ENCODE measurements at places on chromosomes 16 and 17.

DNA sequence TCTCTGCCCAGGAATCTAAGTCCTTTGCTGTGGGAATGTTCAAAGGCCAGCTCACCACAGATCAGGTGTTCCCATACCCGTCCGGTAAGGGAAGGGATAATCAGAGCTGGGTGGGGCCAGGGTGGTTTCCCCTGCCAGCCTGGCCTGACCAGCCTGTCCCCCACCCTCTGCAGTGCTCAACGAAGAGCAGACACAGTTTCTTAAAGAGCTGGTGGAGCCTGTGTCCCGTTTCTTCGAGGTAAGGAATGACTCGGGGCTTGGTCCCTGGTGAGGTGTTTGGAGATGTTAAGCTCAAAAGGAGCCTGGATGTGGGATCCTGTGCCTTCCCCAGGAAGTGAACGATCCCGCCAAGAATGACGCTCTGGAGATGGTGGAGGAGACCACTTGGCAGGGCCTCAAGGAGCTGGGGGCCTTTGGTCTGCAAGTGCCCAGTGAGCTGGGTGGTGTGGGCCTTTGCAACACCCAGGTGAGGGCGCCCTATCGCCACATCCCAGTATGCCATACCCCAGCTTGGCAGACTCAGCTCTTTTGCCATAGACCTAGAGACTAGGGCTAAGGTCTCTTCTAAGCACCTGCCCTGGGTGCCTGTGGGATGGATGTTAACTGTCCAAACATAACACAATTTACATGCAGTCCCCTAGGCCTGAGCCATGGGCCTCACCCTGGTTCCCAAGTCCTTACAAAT, 997 bp downstream of the ACADVL start:
- peak; percentile 42 for DNase-seq

- no peak for DNase-seq
Measured at GRCh38 chr17:2957631-2958286, 105.6 kb downstream of the OR1D5 start.

- DNase-seq, result no peak
Measured at GRCh38 chr17:69344939-69345338, 18.0 kb upstream of the ABCA5 start.

GRCh38 chr16:64397042-64397441, 724.8 kb downstream of the CDH11 start:
- no peak for DNase-seq

DNA sequence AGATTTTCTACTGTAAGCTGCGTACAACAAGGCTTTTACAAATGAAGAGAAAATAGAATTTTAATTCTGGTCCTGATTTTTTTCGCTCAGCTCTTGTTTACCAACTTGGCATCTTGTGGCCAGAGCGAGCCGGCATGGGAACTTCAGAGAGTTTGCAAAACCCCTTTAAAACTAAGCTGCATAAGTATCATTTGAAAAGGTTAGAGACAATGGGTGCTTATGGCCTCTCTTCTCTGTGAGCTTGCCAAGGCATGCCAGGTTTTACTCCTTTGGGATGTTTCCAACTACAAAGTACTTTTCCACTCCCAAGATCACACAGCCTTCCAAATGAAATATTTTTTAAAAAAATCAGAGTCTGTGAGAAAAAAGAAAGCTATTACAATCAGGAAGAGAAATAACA, 62.4 kb upstream of the FA2H start:
- no peak for DNase-seq

DNA sequence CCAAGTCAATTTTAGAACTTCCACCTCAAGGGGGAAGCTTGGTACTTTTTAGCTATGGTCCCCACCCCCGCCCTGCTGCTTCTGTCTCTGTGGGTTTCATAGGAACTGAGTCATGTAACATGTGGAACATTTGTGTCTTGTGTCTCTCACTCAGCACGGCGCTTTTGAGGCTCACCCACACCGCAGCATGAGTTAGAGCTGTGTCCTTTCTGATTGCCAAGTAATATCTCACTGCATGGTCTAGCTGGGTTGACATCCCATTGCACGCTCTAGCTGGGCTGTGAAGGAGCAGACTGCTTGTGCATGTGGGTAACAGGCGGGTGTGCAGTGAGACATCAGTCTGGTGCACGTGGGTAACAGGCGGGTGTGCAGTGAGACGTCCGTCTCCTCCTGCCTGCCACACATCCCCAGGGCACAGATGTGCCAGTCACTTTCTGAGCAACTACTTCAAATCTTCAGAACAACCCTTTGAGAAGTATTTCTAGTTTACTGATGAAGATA, 26.4 kb upstream of the SLC7A5 start:
- DNase-seq, result no peak

- DNase-seq, result peak; percentile 76
Measured at GRCh38 chr17:82858376-82859126, 18.7 kb upstream of the ZNF750 start.

GRCh38 chr17:39801055-39801454, 63.1 kb downstream of the IKZF3 start:
- no peak for DNase-seq

GRCh38 chr17:50052822-50053653, 2.9 kb upstream of the ITGA3 start:
- DNase-seq, result peak; percentile 69

- peak; percentile 64 for DNase-seq
Measured at GRCh38 chr17:57357392-57357784, 101.1 kb downstream of the MSI2 start.

DNA sequence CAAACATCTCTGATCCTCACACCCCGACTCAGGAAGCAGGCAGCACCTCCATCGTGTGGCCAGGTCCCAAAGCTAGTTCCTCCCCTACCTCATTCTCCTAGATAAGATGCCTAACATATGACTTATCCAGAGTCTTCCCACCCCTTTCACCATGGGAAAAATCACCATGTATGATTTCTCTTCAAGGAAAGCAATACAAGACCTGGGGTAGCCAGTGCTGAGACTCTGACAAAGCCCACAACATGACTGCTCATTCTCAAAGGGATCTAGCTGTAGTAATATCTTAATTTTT, 45.1 kb downstream of the CMTM4 start:
- DNase-seq, result no peak

- peak; percentile 100 for DNase-seq
Measured at GRCh38 chr16:30355144-30355953, at the start of gene CD2BP2. CD2BP2 (minus strand) TSS chr16:30355308; CDS start chr16:30354681, 627 bp downstream.

- no peak for DNase-seq
Measured at GRCh38 chr17:47095268-47095667, 93.8 kb downstream of the CDC27 start.

- DNase-seq, result no peak
Measured at GRCh38 chr17:68892658-68893057, 62.5 kb downstream of the ABCA8 start.

- no peak for DNase-seq
Measured at GRCh38 chr17:41338961-41339485, 11.6 kb downstream of the KRT33A start.

GRCh38 chr16:57411362-57411976, 6.9 kb downstream of the CCL17 start:
- DNase-seq, result no peak

All from lung (tissue), 17 donors.